ENCODE measurements at places on chromosomes 12 and 14.

DNA sequence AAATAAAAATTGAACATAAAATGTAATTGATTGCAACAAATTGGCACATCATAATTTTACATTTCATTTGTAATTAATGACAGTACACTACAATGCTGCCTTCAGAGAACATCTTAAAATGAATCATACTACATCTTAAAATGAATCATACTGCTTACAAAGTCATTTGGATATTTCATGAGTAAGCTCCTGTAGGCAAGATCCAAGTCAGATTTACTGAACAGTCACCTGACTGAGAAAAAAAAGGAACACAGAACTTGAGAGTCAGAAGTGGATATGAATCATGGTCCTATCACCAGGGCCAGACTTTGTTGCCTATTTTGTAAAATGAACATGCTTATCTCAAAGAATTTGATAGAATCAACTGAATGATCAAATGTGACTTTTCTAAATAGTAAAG, 32.7 kb upstream of the FBLN5 start:
- DNase-seq, result no peak

- no peak for DNase-seq
Measured at GRCh38 chr14:103130965-103131364, 7.7 kb downstream of the TNFAIP2 start.

- DNase-seq, result no peak
Measured at GRCh38 chr14:60926002-60926401, 54.9 kb downstream of the TRMT5 start.

- DNase-seq, result no peak
Measured at GRCh38 chr14:87644689-87645088, 348.3 kb downstream of the GALC start.

DNA sequence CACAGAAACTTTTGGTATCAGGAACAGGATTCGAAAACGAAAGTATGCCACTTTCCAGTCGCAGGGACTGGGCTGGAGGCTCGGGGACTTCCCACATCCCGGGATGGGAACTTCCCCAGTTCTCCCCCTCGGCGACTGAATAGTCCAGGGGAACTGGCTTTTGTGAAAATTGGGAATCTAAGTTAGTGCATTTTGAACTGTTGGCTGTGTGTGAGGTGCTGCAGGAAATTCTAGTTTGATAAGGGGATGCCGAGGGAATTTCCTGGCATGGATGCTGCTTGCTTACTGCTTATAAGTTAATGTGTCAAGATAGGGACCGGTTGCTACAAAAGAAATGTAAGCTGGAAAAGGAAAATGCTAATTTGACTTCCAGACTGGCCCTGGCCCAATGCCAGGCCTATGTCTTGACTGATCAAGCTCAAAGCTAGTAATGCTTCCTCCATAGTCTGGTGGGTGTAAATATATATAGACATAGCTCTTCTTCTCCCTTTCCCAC, 73.4 kb upstream of the EIF5 start:
- DNase-seq, result no peak

GRCh38 chr14:92969871-92970270, 46.9 kb downstream of the CHGA start:
- no peak for DNase-seq

DNA sequence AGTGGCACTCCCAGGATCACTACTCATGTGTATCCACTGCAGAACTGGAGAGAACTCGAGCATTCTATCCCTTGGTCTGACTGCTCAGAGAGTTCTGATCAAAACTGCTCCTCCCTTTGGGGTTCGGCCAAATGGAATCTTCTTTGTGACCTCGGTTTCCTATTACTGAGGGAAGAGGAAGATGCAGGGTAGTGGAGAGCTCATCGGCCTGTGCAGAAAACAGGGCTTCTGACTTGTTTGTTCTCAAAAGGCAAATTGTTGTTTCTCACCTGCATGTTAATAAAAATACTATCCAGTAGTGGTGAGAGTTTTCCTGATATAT, 17.1 kb upstream of the AKAP6 start:
- no peak for DNase-seq

DNA sequence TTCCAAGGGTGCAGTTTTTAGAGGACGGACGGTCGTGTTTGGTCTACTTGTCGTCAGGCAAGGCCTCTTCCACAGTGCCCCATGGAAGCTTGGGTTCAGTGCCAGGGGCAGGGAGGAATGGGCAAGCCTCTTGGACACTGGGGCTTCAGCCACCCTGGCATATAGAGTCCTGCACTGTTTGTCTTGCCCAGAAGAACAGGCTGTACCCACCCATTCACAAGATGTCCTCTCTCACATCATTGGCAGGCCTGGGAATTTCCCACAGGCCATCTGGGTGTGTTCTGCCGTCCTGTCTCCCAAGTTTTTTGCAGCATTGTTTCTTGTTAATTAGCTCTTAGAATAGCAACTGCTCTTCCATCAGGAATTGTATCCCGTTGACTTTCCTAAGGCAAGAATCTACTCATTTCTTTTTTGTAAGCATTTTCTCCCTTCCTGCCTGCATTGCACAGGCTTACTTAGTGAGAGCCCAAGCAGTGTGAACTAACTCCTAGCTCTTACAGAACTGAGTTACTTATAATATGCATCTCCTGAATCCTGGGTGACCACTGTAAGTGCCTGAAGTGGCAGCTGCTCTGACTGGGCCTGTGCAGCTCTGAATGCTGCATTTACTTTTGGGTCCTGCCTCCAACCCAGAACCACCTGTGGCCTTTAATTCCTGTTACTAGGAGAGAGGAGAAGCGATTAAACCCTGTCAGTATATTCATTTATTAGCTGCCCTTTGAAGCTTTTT, 149.4 kb upstream of the HIF1A start:
- no peak for DNase-seq

- no peak for DNase-seq
Measured at GRCh38 chr14:81313775-81314429, 86.2 kb downstream of the STON2 start.

DNA sequence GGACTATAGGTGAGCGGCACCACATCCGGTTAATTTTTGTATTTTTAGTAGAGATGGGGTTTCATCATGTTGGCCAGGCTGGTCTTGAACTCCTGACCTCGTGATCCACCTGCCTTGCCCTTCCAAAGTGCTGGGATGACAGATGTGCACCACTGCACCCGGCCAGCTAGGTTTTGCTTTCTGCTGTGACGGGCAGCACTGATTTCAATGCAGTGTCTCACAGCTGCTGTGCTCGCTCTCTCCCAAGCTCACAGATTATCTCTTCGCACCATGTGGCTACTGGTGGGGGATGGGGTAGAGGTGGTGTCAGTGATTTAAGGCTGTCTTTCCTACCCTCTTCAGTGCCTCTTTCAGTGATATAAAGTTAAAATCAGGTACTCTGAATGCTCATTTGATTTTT, 909.1 kb downstream of the TRHDE start:
- no peak for DNase-seq

GRCh38 chr12:25699454-25699853, 146.4 kb upstream of the LMNTD1 start:
- no peak for DNase-seq

- DNase-seq, result no peak
Measured at GRCh38 chr14:92558319-92558718, 44.7 kb downstream of the RIN3 start.

- DNase-seq, result no peak
Measured at GRCh38 chr14:80705241-80705980, 236.1 kb downstream of the CEP128 start.

DNA sequence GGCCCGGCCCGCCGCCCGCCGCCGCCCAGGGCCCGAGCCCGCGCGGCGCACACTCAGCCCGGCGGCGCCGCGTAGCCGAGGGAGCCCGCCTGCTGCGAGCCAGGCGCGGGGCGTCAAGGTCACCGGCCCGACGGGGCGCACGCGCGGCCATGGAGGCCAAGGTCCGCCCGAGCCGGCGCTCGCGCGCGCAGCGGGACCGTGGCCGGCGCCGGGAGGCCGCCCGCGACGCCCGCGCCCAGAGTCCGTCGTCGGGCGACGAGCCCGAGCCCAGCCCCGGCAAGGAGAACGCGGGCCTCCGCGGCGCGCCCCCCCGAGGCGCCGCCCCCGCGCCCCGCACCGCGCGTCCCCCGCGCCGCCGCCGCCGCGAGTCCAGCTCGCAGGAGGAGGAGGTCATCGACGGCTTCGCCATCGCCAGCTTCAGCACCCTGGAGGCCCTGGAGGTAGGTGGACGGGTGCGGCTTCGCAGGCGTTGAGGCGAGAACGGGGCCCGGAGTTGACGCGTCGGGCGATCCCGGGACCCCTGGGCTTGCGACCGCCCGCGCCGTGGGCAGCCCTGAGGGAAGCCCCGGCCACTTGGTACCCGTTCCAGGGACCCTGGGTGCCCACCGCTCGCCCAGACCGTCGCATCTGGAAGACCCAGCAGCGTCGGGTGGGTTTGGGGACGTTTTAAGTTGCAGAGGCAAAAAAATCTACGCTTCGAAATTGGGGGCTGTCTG, 629 bp downstream of the FBRSL1 start:
- DNase-seq, result no peak

- DNase-seq, result no peak
Measured at GRCh38 chr12:1890810-1891209, 27.6 kb downstream of the CACNA2D4 start.

GRCh38 chr12:70365398-70365647, 767 bp upstream of the KCNMB4 start:
- no peak for DNase-seq

- no peak for DNase-seq
Measured at GRCh38 chr12:124614512-124615292, 47.3 kb upstream of the NCOR2 start.

DNA sequence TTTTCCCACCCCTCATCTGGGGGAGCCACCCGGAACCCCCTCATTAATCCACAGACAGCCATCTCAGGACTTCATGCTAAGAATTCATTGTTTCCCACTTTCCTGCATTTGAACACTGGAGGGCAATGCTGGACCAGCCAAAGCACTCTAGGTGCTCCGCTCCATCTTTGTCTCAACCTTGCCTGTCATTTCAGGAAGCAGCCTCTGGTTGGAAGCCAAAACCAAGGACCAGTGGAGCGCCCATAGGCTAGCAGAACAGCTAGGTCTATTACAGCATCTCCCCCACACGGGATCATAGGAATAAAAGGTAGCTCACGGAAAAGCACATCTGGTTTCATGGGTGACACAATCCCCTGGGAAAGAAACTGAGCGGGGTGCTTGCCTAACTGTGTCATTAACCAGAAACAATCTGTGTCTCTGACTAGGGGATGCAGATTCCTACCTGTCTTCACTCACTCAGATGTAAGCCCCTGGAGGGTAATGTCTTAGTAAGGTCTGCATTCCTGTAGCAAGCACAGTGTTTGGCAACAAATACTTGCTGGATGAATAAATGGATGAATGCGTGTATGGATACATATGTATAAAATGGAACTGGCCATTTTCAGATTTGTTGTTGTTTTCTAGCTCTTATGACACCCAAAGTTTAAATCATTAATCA, 197.0 kb downstream of the DAD1 start:
- DNase-seq, result no peak
